ENCODE measurements at places on chromosomes 2 and 18.

DNA sequence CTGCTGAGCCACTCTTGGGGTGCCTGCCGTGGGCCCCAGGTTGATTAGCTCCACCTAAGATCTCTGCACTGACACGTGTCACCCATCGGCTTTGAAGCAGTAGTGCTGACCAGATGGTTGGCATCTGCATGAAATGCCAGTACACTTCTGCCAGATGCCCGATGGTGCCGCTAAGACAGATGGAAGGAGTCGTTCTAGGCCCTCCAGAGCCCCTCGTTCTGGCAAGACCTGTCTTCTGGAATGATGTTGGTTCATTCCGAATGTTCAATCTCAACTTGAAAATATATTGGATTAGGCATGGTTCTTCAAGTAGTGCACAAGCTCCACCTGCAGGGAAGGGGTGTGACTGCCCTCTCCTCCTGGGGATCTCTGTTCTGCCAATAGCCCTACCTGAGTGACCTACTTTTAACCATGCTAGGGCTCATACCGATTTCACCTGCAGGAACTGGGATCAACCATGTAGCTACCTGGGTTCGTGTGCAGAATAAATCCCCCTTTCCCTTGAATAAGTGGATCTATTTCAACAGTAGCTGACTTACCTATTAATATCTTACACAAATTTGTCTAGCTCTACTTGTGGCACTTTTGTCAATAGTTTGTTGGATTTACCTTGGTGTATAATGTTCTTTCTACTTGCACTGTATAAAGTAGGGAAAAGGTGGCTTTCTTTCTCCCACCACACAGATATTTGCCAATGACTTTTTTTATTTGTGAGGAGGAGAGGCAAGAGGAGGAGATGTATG is 342.6 kb downstream of the CTNNA2 start:
- peak; percentile 42 for DNase-seq

- peak; percentile 61 for DNase-seq
Observed at GRCh38 chr18:26655525-26656430, 107.4 kb upstream of the KCTD1 start.

DNA sequence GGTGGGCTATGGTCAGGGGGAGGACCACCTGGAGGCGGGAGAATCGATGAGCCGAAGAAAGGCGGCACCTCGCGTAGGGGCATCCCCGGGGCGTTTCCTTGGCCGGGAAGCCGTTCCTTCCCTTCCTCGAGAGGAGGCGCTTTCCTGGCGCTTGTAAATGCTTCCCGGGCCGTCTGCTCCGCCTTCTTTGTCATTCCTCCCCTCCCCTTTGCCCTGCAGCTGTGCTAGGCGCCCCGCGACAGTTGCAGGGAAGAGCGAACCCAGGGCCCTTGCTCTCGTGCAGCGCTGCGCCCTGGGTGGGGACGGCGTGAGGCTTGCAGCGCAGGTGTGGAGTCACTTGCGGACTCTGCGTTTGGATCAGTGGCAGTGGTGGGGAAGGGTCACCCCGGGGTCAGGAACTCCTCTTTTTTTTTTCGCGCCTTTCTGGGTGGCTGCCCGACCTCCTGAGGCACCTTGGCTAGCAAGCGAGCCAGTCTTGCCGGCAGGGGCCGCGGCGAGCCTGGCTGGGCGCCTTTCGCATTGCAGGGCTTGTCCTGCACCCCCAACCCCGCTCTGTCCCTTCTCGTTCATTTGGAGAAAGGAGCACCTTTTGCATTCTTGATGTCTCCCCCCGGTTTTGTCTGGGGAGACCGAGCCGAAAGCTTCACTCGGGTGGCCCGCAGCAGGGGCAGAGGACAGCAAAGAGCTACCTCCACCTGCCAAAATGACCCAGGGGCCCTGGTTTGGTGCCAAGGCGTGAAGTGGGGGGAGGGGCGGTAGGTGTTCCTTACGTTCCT is 858 bp downstream of the KCNS3 start:
- DNase-seq, result peak; percentile 60

DNA sequence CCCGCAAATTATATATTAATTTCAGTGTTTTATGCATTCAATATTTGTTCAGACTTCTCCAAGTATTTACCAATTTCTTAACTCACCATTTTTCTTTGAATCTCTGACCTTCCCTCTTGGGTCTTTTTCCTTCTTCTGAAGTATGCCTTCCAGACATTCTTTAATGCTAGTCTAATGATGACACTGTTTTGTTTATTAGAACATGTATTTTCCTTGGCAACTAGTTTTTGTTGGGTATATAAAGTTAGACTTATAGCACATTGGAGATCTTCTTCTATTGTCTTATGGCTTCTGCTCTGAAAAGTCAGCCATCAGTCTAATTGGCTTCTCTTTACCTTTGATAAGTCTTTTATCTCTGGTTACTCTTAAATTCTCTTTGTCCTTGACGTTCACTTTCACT is 423.2 kb upstream of the NRP2 start:
- no peak for DNase-seq

DNA sequence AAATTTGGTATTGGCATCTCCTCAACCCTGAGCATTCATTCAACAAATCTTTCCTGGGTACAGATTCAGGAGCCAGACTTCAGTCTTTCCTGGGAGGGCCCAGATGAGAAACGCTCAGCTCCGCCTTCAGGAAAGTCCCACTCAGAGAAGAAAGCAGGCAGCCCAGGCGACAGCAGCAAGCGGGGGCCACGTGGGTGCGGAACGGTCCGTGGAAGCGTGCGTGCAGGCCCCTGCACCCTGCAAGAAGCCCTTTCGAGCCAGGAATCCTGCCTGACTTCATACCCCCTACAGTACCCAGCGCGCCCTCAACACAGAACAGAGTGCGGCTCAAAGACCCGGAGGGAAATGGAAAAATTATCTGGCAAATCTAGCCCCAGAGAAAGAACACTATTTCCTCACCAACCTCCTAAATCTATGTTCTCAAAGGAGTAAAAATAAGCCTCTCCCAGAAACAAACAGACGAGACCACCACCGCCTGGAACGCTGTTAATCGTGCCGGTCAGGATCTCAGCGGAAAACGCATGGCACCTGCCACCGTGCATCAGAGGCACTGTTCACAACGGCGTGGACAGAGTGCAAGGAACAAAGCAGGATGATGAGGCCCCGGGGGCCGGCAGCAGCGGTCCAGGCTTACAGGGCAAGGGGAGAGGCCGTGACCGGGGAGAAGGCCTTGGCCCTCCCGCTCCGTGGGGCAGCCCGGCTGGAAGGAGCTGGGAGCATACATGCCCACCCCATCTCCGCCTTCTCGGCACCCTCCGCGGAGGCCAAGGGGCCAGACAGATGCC is 318.3 kb downstream of the EIPR1 start:
- DNase-seq, result no peak

DNA sequence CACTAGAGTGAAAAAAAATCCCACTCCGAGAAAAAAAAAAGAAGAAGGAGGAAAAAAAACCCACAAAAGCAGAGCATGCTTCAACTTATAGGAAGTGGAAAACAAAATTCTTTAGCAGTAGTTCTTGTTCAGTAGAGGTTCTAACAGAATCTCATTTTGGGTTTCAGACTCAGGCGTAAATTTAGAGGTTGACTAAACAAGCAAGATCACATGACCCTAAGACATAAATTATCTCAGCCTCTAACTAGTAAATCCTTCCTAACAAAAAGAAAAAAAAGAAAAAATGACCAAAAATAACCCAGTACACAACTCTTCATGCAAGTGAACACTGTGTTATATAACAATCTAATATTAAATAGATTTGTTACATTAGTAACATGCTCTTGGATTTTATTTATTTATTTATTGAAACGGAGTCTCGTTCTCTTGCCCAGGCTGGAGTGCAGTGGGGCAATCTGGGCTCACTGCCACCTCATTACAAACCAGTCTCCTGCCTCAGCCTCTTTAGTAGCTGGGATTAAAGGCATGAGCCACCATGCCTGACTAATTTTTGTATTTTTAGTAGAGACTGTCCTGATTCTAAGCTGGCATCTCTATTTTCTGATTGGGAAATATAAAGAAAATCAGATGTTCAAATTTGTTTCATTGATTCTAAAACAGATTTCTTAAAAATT is 35.4 kb downstream of the PPP4R3B start:
- no peak for DNase-seq

Measured in ELR (cell line).